IMR-90 (cell line): ENCODE measurements at places on chromosomes 2 and 18.

DNA sequence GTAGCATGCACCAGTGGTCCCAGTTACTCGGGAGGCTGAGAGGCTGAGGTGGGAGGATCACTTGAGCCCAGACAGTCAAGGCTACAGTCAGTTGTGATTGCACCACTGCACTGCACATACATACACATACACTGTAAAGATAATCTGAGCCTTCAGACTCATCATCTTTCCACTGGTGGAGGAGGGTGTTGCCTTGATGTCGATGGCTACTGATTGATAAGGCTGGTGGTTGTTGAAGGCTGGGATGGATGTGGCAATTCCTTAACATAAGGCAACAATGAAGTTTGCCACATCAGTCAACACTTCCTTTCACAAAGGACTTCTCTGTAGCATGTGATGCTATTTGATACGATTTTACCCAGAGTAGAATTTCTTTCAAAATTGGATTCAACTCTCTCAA, 118.8 kb downstream of the IKZF2 start:
- H3K36me3 ChIP-seq: no peaks in the 10 kb centered on the region
- H3K4me3 ChIP-seq: no peak overlapping the region
- no peaks in the 10 kb centered on the region for H3K27me3 ChIP-seq
- H3K4me1 ChIP-seq: peaks cover under 1% of the 10 kb centered on the region; the same call in 1 of the 2 replicates
- H3K27ac ChIP-seq: no peak overlapping the region

GRCh38 chr18:48859311-48860268, 91.2 kb downstream of the SMAD7 start:
- H3K36me3 ChIP-seq: peaks cover 54% of the 10 kb centered on the region
- DNase-seq: no peak
- H3K27ac ChIP-seq: no peak overlapping the region
- no peaks in the 10 kb centered on the region for H3K27me3 ChIP-seq
- no peak overlapping the region for H3K4me3 ChIP-seq
- H3K4me1 ChIP-seq: peaks cover 4% of the 10 kb centered on the region; the same call in 1 of the 2 replicates

DNA sequence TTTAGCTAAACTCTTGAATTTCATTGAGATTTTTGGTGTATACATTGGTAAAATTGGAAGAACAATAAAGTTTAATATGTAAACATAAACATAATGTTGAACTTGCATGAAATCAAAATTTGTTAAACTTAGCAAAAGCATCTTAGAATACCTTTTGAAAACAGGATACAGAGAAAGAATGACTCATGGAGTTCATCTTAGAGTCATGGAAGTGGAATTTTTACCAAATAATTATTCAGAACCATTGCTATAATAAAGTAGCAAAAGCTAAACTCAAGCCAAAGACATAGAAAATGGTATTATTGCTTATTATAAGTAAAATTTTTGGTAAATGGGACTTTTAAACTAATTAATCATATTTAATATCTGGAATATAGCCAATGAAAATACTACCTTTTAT, 841.6 kb upstream of the SLC39A10 start:
- no peak for DNase-seq
- no peak overlapping the region for H3K27ac ChIP-seq
- no peaks in the 10 kb centered on the region for H3K4me1 ChIP-seq

GRCh38 chr2:150977296-150977695, 284.4 kb downstream of the RBM43 start:
- no peaks in the 10 kb centered on the region for H3K36me3 ChIP-seq
- no peaks in the 10 kb centered on the region for H3K27me3 ChIP-seq
- H3K27ac ChIP-seq: no peak overlapping the region
- H3K4me1 ChIP-seq: peaks cover 2% of the 10 kb centered on the region; the same call in 1 of the 2 replicates
- H3K4me3 ChIP-seq: no peak overlapping the region

GRCh38 chr2:84057917-84058560, 401.0 kb downstream of the SUCLG1 start:
- no peak overlapping the region for H3K4me3 ChIP-seq
- H3K4me1 ChIP-seq: no peaks in the 10 kb centered on the region
- no peaks in the 10 kb centered on the region for H3K27me3 ChIP-seq
- no peak for DNase-seq
- H3K27ac ChIP-seq: no peak overlapping the region

- H3K4me1 ChIP-seq: peaks cover 2% of the 10 kb centered on the region; the same call in 1 of the 2 replicates
- H3K36me3 ChIP-seq: no peaks in the 10 kb centered on the region
- H3K27ac ChIP-seq: no peak overlapping the region
- peaks cover 16% of the 10 kb centered on the region for H3K27me3 ChIP-seq
- no peak for DNase-seq
Observed at GRCh38 chr2:96100893-96101304, 15.5 kb downstream of the ADRA2B start.

GRCh38 chr2:79191816-79192215, 32.3 kb upstream of the REG3A start:
- H3K27me3 ChIP-seq: no peaks in the 10 kb centered on the region
- H3K36me3 ChIP-seq: no peaks in the 10 kb centered on the region
- no peak overlapping the region for H3K27ac ChIP-seq
- DNase-seq: no peak
- H3K4me1 ChIP-seq: no peaks in the 10 kb centered on the region

- H3K27me3 ChIP-seq: no peaks in the 10 kb centered on the region
- no peaks in the 10 kb centered on the region for H3K36me3 ChIP-seq
- no peak overlapping the region for H3K27ac ChIP-seq
- peaks cover 2% of the 10 kb centered on the region for H3K4me1 ChIP-seq
Observed at GRCh38 chr2:23383100-23383499, 1.9 kb upstream of the KLHL29 start.
